ENCODE measurements at places on chromosomes 11 and 22.

GRCh38 chr11:27722117-27722952 is 22.1 kb upstream of the BDNF start:
- no peak for DNase-seq

- DNase-seq, result no peak
Observed at GRCh38 chr22:35802885-35803284, 85.2 kb downstream of the APOL5 start.

DNA sequence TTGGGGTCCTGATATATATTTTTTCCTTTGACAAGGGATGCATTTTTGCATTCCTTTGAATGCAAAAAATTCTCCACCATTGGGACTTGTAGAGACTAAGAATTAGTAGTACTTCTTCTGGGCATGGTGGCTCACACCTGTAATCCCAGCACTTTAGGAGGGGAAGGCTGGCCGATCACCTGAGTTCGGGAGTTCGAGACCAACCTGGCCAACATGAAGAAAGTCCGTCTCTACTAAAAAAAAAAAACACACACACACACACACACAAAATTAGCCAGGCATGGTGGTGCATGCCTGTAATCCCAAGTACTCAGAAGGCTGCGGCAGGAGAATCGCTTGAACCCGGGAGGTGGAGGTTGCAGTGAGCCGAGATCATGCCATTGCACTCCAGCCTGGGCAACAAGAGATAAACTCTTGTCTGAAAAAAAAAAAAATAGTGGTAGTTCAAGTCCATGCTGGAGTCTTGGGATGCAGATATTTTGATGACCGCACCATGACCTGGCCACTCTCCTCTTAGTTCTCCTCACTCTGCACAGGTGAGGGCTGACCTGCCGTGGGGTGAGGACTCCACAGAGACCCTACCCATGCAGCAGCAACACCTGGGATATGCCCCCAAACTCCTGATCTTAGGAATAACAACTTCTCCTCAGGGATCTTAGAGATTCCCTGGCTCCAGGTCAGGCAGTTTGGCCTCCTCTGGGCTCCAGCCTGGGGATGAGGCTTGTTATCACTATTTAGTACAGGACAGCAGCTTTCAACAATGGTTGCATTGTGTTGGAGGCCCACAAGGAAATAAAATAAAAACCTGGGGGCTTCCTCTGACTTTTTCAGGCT is 36.5 kb upstream of the TOP3B start:
- DNase-seq, result no peak

DNA sequence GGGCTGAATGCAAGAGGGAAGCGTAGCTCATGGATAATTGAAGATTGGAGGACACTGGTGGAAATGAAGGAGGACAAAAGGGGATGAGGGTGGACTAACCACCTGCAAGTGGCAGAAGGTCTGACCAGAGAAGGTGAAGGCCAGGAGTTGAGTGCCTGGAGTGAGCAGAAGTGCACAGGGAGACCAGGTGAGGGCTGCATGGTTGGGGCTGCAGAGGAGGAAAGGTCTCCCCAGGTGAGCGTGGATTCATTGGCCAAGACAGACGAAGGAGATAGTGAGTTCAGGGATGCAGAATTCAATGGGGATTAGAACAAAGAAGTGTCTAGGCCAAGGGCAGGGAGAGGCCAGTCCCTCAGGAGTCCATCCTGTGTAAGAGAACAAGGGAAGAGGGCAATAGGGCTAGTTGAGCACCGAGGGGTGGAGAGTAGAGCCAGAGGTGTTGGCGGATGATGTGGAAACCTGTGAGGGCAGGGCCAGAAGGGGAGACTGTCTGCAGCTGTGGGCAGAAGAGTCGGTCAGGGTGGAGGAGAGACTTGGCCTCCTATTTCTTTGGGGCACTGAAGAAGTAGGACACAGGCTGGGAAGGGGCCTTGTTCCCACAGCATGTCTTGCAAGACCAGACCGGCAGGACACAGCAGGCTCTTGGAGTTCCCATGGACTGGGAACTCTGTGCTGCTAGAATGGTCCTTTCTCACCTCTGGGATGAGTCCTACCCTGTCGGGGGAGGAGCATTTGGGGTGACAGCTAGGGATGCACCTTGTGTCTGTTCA is 6.7 kb downstream of the TRIM29 start:
- no peak for DNase-seq
